Caki2 (cell line): ENCODE measurements at places on chromosomes 16 and 17. TPM values are rescaled to one million over a fixed set of nuclear protein-coding genes. Genes with fewer than 3 reads are reported as not detected.

- DNase-seq = no peak
Observed at GRCh38 chr17:13209081-13209480, 191.3 kb upstream of the ELAC2 start.

The VAT1L gene
- not detected in 2 replicates for total RNA-seq

DNA sequence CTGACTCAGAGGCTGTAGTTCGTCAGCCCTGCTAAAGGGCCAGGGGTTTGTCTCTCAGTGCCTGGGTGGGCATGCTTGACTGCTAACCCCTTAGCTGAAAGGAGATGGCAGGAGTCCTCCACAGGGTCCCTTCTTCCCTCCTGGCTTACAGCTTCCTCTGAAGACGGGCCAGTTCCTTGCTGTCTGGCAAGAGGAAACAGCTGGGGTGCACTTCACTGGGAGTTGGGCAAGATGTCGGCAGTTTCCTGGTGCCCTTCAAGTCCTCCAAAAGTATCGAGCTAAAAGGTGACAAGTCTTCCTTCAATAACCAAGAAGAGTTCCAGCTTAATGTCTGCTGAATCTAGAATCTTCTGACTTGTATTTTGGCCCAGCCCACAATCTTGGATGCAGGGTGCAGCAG, 23.4 kb downstream of the NUP85 start:
- no peak for DNase-seq

DNA sequence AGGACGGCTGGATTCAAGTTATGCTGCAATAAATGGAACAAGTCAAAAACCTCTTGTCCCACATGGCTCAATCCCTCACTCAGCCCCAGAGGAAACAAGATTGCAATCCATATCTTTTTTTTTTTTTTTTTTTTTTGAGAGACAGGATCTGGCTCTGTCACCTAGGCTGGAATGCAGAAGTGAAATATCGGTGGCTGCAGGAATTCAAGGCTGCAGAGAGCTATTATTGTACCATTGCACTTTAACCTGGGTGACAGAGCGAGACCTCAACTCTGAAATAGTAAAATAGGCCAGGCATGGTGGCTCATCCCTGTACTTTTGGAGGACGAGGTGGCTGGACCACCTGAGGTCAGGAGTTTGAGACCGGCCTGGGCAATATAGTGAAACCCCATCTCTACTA, 2.7 kb upstream of the PDE6G start:
- no peak for DNase-seq

DNA sequence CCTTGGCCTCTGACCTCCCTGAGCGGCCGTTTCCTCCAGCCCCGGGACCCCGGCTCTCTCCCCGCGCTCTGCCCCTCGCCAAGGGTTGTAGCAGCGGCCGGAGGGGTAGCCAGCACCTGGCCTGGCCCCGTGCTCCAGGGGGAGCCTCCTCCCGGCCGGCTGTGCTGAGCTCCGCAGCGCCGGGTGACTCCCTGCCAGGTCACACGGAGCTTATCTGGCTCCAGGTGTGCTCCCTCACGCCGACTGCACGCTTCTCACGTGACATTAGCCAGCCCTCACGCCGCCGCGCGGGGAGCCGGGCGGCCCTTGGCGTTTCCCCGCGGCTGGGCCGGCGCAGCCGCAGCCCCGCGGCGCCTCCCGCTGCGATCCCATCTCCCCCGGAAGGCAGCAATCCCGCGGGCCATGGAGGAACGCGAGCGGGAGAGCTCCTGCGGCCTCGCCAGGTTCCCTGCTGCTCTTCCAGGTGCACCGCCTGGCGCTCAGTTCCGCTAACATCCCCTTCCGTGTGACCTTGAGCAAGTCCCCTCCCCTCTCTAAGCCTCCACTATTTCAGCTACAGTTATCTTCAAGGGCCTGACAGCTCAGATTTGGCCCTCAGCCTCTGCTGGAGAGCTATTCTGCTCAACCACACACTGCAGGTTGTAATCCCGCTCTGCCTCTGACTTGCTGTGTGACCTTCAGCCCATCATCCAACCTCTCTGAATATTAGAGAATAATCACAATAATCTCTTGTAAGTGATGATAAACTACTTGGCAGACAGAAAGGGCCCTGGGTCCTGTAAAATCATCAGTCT, 3.4 kb downstream of the MYO18A start:
- peak; percentile 41 for DNase-seq

DNA sequence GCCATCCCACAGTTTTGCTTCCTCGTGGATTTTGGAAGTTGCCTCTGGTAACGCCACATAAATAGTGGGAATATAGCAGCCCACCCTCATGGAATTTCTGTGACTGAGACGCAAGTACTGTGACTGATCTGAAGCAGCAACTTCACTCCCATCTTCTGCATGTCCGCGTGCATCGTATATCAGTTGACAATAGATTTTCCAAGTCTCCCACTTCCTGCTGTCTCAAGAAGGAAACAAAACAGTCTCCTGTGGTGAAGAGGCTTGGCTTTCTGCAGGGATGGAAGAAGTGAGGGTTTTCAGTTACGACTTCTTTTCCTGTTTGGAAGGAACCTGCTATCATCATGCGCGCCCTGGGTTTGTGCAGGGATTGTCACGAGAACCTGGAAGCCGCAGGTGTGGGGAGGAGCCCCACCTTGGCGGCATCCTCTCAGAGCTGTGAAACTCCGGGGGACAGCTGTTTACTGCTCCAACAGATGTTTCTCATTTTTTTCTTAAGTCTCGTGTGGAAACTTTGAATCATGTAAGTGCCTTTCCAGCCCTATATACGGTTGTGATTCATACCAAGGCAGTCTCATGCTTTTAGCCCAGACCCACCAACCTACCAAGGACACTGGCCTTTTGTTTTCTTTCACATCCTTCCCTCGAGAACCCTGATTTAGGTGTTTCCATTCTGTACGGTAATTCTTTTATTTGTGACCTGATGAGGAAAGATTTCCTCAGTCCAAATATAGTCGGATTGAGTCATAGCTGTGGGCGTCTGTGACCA, 57.5 kb downstream of the WIPI1 start:
- DNase-seq = no peak

The KRTAP4-6 gene
- total RNA-seq = not detected in 2 replicates

GRCh38 chr17:73585583-73585982, 58.7 kb downstream of the SDK2 start:
- DNase-seq = no peak

- no peak for DNase-seq
Observed at GRCh38 chr17:4475463-4475862, 23.2 kb upstream of the SPNS2 start.

The PRSS53 gene
- total RNA-seq = 1.8 and 5.1 TPM in 2 replicates

DNA sequence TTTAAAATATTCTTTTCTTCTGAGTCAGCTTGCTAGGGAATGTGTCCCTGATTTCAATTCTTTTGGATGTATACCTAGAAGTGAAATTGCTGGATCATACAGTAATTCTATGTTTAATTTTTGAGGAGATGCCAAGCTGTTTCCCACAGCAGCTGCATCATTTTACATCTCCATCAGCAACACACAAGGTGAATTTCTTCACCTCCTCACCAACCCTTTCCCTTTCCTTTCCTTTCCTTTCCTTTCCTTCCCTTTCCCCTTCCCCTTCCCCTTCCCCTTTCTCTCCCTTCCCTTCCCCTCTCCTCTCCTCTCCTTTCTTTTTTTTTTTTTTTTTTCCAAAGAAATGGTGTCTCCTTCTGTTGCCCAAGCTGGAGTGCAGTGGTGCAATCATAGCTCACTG, 45.4 kb upstream of the BRD7 start:
- DNase-seq = no peak

DNA sequence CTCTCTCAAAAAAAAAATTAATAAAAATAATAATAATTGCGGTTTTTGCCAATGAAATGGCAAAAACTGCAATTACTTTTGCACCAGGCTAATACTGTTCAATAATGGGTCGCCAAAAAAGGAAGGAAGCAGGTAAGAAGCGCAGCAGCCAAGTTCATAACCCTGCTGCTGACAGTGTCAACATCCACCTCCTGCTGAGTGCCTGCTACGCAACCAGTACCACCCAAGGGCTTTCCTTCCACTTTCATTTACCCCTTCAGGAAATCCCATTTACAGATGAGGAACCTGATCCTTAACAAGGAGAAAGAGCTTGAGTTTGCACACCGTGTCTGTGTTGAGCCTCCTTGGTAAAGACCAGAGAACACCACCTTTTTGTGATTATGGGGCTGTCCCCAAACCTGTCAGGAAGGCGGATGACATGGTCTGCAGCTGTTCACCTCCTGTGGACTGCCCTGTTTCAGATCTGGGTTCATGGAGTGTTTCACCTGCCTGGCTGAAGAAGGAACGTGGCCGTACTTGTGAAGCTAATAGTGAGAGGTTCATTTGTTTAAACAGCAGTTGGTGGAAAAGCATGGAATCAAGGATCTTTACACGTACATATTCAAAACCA, 378.0 kb downstream of the SLC39A11 start:
- no peak for DNase-seq

DNA sequence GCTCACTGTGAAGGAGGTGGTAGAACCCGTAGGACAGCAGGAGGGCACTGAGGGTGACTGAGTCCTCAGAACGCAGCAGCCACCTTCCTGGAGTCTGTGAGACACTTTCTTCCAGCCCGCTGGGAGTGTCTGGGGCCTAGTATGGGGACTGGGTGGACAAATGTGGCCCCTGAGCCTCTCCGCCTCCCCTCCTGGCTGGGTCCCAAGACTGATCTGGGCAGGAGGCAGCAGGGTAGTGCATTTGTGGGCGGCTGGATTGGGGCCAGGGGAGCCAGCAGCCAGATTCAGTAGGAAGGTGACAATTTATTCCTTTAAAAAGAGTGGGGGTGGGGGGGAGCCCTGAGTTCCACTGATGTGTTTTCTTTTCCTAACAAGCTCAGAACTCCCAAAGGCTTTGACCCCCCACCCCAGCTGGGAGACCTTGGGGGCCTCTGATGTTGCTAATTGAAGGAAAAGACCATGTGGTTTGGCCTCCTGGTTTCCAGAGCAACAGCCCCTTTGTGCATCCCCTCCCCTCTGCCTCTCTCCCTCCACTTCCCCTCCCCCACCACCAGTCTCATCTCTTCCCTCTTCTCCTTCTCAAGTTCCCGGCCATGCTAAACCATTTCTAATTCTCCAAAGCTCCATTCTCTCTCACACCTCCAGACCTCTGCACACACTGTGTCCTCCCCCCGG, 4.4 kb downstream of the CLEC19A start:
- DNase-seq = no peak

DNA sequence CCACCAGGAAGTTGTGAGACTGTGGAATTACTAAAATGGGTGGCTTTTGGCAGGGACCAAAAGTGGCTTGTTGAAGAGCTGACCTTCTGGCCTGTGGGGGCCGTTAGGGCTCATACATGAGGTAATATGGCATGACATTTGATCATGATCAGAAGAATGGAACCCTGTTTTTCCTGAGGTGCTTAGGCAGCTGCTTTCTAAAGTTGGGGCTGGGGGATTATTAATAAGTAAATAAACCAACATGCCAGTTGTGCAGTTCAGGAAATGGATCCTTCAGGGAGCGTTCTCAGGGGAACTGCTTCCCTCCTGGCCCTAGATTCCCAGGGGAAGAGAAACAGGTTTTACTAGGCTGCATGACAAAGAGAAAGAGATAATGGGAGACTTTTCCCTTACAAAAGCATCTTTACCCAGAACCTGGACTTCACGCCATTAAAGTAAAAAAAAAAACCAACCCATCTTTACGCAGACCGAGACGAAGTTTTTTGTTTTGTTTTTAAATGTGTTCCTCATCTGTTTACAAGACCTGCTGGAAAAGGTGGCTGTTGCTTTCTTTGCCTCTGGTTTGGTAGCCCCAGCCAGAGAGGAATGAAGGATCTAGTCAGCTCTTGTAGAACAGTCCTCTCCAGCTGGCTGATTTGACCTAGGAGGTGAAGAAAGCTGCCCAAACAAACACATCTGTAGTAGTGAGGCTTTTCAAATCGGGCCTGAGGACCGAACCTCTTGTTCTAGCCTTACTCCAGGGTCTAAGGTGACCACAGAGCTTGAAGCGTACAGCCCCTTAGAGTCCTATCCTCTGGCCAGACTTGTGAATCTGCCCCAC, 22.7 kb downstream of the YPEL2 start:
- DNase-seq = no peak

DNA sequence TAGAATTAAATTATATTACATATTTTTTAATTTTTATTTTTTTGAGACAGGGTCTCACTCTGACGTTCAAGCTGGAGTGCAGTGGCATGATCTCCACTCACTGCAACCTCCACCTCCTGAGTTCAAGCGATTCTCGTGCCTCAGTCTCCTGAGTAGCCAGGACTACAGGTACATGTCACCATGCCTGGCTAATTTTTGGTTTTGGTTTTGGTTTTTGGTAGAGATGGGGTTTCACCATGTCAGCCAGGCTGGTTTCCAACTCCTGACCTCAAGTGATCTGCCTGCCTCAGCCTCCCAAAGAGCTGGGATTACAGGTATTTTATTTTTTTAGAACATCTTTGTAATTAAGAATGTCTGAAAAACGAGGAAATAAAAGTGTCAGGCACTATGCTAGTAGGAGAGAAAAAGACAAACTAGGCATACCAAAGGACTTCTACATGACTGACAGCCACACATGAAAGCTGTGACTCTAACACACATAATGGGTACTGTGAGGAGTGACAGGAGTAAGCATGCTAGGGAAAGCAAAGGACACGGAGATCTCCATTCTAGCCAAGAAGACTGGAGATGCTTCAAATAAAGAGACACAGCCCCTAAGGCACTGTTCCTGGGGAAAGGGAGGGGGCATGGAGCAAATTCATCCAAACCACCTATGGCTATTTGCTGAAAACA, 7.3 kb downstream of the GNA13 start:
- DNase-seq = no peak
